ENCODE measurements at places on chromosomes 11 and 22. TPM values are rescaled to one million over a fixed set of nuclear protein-coding genes. Genes with fewer than 3 reads are reported as not detected.
A peak's percentile ranks its signal among the peaks of the same experiment; 100 is the strongest.

DNA sequence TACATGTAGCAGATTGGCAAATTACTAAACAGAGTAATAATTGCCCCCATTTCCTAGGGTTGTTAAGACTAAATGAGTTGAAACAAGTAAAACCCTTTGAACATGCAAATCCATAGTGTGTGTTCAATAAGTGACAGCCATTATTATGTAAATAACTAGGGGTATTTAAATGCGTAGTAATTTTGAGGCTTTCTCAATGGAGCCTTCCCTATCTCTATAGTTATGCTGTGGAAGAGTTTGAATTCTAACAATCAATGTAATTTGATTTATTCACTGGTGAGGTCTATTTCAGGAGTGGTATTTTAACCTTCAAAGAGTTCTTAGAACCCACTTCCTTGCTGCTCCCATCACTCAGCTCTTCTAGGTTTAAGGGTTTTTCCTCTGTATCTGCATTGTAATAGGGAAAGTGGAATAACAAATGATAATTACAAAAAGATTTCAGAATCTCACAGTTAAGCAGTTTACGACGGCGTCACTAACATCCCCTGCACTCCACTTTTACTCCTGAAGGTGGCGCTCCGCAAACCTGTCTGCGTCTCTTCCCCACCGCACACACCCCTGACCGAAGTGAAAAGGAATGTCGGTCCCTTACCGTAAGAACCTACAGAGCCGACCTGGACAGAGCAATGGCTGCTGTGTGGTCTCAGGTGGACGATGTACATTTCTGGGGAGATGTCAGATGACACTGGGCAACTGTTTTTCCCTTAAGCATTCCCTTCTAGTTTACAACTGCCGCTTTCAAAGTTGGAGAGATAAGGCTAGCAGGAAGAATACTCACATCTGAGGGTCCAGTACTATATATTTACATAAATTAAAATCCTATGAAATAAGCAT is 80.8 kb downstream of the ZC3H12C start:
- DNase-seq: peak; percentile 81

DNA sequence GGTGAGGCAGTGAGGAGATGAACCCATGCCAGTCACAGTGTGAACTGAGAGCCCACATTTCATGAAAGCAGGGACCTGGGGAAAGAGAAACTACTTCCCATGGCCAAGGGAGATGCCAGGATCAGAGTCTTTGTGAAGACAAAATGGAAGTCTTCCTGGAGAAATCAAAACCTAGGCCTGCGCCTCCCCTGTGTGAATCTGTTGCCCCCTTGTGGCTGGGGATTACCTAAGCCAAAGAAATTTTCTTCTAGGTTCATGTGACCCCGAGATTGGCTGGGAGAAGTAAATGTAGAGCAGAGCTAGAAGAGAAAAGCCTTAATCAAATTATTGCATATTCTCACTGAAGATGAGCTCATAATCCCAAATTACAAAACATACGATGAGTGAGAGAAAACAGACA is 1075.3 kb downstream of the TBC1D22A start:
- peak; percentile 11 for DNase-seq

DNA sequence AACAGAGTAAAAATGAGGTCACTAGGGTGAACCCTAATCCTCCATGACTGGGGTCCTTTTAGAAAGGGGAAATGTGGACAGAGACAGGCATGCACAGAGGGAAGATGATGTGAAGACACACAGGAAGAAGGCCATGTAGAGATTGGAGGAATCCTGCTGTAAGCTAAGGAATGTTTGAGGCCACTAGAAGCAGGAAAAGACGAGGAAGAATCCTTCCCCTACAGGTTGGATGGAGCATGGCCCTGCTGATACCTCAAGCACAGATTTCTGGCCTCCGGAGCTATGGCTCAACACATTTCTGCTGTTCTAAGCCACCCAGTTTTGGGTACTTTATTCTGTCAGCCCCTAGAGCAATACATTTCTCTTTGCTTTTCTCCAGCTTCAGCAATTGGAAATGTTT is 486.9 kb downstream of the MIAT start:
- no peak for DNase-seq

DNA sequence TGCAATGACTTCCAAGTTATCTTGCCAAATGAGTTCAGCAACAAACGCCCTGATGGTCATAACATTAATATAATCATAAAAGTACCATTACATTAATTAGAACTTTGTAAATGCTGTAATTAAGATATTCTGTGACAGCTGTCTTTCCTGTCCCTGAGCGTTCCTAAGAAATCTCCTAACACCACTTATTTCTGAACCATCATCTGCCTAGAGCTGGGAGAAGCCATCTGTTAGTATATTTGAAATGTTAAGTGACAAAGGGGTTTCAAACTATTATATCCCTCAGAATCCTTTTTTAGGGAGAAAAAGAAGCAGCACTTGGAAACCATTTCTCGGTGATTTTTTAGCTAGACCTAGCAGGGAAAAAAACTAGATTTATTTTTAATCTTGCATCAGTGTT is 657.5 kb downstream of the FAM181B start:
- DNase-seq: no peak

DNA sequence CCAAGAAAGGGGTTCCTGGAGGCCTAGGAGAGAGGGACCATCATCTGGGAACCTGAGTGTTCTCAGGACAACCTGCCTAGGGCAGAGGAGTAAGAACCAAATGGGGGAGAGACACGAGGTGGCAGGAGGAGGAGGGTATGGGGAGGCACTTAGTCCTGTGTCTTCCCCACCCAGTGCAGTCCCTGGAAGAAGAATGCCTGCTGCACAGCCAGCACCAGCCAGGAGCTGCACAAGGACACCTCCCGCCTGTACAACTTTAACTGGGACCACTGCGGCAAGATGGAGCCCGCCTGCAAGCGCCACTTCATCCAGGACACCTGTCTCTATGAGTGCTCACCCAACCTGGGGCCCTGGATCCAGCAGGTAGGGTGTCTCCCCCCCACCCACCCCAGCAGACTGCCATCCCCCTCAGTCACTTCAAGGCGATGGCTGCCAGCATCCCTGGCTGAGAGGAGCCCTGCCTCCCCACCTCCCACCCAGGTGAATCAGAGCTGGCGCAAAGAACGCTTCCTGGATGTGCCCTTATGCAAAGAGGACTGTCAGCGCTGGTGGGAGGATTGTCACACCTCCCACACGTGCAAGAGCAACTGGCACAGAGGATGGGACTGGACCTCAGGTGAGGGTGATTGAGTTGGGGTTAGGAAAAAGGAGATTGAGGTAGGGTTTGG is 3.7 kb upstream of the INPPL1 start:
- DNase-seq: no peak

- no peak for DNase-seq
These were observed 31.3 kb upstream of the MMP13 start for GRCh38 chr11:102986815-102987214.

Gene TRPM5
- not detected for total RNA-seq

GRCh38 chr11:43243927-43244326 is 67.9 kb upstream of the API5 start:
- DNase-seq: no peak
